T1000 (cell line): ENCODE measurements at places on chromosomes 4 and X.

- no peak for DNase-seq
Observed at GRCh38 chrX:56268888-56269287, 36.7 kb downstream of the KLF8 start.

DNA sequence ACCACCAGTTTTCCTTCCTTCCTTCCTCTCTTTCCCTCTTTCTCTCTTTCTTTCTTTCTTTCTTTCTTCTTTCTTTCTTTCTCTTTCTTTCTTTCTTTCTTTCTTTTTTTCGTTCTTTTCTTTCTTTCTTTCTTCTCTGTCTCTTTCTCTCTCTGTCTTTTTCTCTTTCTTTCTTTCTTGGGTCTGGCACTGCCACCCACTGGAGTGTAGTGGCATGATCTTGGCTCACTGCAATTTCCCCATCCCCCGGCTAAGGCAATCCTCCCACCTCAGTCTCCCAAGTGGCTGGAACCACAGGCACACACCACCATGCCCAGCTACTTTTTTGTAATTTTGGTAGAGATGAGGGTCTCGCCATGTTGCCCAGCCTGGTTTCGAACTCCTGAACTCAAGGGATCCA, 51.6 kb upstream of the NHS start:
- no peak for DNase-seq

DNA sequence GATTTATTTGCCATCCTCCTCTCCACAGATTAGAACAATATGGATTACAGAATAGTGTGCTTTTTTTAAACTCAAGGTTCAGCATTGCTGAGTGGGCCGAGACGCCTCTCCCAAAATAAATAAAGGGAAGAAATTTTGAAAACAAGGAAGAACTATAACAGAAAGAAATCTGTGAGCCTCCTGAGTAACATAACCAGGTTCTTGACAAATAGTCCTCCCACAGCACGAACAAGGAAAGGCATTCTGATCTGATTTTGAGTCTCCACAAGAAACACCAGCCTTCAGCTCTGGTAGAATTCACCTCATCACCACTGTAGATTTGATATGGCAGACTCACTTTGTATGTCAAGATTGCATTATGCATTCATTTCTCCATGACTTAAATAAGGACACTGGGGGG, 173.6 kb downstream of the HHIP start:
- no peak for DNase-seq

DNA sequence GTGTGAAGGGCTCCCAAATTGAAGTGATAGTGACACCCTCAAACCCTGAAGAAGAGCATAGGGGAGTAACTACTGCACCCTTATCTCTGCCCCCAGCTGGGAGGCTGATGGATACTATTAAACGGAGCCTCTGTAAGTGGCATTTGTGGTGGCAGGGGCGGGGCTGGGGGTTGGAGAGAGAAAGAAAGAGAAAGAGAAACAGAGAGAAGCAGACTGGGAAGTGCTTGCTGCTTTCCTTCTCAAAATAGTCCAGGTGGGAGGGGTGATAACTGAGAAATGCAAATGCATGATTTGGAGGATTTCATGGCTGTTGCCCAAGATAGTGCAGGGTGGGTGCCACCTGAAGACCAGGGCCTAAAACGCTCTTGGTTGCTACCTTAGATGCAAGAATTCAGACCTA, 253.5 kb upstream of the GATB start:
- DNase-seq, result no peak

- no peak for DNase-seq
Observed at GRCh38 chr4:180925805-180926204, 1317.4 kb upstream of the TENM3 start.

DNA sequence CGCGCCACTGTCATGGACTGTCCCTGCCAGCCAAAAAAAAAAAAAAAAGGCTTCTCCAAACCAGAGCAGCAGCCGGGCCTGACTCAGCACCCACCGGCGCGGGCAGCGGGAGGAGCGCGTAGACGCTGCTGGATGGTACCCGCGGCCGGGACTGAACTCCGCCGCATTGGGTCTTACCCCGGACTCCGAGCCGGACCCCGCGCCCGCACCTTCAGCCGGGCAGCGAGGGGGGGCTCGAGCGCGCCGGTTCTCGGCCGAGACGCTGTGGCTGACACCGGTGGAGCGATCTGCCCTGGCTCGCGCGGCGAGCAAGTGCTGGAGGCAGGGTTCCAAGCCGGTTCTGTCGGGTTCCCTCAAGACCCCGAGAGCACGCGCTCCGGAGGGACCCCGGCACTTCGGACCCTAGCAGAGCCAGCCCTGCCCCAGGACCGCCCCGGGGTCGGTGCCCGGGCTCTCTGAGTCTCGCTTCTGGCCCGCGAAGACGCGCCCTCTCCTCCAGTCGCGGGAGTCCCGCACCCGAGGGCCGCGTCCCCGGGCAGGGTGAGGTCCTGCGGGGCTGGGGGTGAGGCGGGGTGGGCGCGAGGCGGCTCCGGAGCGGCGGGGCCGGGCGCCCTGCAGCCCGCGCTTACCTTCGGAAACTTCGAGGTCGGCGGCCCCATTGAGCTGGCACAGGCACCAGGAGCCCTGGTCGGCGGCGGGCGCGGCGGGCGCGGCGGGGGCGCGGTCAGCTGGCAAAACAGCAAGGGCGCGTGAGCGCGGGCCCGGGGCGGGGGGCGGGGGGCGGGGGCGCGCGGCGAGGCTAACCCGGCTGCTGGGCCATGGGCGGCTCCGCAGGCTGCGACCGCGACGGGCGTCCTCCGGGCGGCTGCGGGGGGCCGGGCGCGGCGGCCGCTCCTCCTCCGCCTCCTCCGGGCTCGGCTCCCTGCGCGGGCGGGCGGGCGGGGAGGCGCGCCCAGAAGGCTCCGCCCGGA, 11.8 kb upstream of the MAN2B2 start:
- no peak for DNase-seq

GRCh38 chr4:93764639-93765246, 63.8 kb upstream of the ATOH1 start:
- no peak for DNase-seq

DNA sequence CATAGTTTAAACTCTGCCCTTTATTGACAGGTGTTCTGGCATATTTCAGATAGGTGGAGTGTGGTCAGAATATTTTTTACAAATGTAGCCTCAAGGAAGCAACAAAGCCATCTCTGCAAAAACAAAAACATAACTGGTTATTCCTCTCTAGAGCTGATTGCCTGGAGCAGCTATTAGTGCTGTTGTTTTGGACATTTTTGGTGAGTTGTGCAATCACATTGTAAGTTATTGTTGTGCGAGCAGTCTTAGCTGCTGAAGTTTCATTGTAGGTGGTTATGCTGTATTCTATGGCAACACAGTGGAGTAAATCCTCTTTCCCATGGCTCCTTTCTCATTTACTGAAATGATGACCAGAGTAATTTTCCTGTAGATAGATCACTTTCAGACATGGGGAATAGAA, 1413.0 kb downstream of the PCDH7 start:
- DNase-seq, result no peak

DNA sequence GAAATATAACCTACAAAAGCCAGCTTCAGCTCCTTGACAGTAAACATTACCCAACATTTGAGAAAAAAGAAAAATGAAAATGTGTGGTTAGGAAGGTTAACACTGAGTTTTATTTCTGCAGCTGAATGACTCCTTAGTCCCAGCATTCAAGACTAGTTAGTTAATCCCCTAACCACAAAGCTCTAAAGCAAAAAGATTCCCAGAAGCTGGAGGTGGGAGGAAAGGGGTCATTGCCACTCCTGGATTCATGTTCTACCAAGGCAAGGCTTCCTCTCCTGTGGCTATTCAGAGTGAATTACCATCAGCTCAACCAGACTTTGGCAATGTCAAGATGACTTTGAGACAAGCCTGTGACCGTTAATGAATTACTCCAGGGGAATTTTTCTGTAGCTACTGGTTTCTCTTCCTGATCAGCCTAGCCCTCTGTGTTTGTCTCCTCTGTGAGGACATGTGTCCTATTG, 63.6 kb downstream of the HADH start:
- DNase-seq, result no peak

DNA sequence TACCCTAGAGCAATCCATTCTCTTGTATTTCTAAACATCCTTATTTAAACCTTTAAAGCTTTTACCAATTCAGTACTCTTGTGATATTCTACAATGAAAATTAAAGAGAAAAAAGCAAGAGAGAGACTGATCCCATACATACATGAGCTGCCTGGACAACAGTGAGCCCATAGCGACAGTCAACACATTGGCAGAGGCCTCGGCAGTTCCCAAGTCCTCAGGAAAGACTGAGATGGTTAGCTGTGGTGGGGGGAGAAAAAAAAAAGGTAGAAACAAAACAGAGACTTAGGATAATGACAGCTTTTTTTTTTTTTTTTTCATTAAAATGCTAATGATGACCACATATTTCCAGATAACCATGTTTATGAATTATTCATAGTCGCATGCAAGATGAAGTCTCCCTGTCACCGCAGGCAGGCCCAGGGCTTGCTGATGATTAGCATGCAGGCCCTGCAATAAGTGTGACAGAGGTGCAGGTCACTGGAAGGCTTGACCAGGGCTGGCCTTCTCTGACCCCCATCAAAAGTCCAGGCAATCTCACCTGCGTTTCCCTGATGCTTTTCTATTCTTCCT, 148.8 kb downstream of the APBB2 start:
- no peak for DNase-seq

GRCh38 chr4:109752525-109752924, 22.7 kb upstream of the PLA2G12A start:
- DNase-seq, result no peak

GRCh38 chrX:143633461-143634308, 2.2 kb downstream of the SLITRK4 start:
- peak; percentile 3 for DNase-seq

DNA sequence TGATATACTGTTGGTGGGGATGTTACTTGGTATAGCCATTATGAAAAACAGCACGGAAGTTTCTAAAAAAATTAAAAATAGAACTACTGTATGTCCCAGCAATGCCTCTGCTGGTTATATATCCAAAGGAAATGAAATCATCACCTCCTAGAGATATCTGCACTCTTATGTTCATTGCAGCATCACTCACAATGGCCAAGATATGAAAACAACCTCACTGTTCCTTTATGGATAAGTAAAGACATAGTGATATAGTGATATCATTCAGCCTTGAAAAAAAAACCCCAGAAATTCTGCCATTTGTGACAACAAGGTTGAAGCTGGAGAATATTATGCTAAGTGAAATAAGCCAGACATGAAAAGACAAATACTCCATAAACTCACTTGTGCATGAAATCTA, 543.8 kb upstream of the SLIT2 start:
- DNase-seq, result no peak

DNA sequence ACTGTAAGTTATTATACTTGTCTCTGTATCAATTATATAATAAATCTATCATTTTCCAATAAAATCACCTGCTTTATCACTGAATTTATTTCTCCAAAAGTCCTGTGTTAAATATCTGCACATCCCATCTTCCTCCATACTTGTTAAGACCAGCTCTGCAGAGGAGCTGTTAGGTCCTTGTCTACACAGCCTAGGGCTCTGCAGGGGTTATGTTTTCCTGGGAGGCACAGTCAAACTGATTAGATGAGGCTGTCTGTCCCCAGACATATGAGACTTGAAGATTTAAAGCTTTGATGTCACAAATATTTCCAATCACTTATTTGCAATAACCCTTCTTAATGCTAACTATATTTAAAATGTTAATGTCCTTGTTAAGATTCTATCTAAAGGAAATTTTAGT, 446.8 kb downstream of the TRAM1L1 start:
- DNase-seq, result no peak

GRCh38 chrX:102832661-102833060, 104.4 kb upstream of the RAB40AL start:
- no peak for DNase-seq

DNA sequence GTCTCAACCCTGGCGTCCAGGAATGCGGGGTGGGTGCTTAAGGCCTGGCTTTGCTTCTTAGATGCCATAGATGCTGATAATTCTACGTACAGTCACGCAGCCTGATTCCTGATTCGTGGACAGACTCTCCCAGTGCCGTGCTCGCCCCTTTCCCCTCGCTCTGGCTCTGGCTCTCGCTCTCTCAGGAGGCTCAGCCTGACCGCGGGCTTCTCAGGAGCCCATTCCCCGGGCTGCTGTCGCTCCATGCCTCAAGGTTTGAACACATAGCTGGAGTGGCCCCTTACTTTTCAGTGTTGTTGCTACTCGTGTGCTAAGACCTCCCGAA, 59.2 kb upstream of the ZC4H2 start:
- no peak for DNase-seq

DNA sequence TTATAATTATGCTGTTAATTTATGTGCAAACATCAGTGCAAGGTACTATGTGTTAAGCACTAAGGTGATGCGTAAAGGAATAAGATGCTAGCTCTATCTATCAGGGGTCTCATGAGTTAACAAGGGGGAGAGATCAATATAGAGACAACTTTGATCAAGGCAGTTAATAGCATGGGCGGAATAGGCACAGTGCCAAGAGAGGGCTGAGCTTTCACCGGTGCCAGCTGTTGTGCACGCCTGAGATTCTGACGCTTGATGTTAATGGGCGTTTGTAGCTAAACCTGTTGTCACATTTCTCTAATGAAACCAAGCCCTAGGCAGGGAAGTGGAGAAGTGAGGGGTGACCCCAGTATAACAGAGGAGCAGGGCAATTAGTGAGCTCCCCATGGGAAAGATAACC, 86.0 kb upstream of the NMU start:
- no peak for DNase-seq
